AG09309 (cell line): ENCODE measurements at places on chromosomes 2 and 18.
A peak's percentile ranks its signal among the peaks of the same experiment; 100 is the strongest.

DNA sequence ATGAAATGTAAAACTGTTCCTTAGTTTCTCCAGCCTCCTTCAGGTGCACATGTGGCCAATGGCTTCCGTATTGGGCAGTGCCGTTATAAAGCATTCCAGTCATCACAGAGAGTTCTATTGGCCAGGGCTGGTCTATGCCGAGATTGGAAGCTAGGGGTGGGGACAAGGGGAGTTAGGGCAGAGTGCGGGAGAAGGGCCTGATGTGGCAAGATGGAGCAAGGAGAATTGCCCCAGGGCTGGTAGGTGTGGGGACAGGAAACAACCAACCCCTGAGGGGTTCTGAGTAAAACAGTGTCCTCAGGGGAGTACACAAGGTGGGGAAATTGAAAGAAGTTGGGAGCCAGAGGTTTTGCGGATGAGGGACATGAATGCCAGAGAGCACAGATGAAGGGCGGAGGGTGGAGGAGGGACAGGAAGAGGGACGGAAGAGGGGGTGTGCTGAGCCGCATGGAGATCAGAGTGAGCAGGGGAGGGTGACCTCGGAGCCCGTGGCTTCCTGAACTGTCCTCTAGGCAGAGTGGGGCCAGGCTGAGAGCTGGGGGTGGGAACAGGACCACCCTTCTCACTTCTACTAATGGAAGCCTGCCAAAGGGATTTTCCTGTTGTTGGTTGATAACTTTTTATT lies 9.1 kb upstream of the ATP6V1C2 start:
- DNase-seq, result no peak

DNA sequence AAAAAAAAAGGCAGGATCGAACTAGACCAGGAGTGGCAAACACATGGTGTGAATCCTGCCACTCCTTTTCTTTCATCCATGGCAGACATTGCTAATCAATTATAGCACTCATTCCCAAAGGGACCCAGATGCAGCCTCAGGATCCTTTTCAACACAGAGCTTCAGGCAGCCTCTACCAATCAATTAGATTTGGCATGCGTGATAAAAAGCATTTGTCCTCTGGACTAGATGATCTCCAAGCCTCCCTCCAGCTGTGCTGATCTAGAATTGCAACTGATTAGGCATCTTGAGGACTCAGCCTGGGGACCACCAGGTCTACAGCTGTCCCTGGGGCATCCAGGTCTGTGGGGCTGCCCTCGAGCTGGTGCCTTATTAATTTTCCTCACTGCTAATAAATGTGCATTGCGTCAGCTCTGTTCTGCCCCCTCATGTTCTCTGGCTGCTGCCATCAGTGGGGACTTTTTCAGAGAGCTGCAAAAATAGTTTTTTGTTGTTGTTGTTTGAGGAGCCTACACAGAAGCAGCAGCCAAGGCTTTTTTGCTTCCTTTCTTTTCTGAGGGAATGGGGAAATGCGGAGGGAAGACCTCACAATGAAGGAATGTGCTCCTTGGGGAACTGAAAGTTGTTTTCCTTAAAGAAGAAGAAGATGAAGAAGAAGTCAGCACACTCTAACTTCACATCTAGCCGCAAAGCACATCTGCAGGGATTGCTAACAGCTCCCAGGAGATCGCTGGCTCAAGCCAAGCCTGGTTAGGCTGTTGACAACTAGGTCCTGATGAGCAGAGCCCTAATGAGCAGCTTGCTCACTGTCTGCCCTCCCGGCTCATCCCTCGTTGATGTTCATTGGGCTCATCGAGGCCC lies 8.8 kb upstream of the ATOH8 start:
- DNase-seq, result no peak

GRCh38 chr18:48623468-48624235 lies 84.8 kb downstream of the CTIF start:
- DNase-seq, result peak; percentile 60

DNA sequence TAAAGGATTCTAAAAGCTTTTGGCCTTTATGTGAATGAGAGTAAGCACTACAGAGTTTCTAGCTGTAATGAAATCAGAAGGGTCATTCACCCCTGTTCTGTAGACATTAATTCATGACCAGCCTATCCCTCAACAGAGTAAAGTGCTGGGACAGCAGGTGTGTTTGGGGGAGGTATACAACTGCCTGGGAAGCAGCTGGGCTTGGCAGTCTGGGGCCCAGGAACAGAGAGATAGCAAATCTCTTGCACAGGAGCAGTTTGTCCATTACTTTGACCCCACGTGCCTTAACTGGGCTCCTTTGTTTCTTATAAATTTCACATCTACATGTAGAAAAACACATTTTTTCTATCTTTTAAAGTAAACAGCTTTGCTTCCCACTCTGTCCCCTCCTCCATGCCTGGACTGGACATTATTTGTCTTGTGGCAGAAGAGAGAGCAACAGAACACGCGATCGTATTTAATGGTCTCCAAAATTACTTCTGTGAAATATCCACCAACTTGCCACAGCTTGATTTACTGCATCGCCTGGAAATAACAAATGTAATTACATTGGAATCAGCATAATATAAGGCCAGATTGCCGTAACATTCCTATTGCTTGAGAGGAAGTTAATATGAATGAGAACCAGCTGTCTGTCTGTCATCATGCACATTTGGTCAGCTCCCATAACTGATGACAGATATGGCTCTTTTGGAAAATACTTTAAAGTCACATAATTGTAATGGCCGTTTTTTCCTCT lies 263.8 kb downstream of the RBM43 start:
- DNase-seq, result peak; percentile 82
